ENCODE measurements at places on chromosomes 16 and 17.
A peak's percentile ranks its signal among the peaks of the same experiment; 100 is the strongest.

GRCh38 chr16:75267631-75268264 is 16.3 kb upstream of the BCAR1 start:
- DNase-seq = no peak

DNA sequence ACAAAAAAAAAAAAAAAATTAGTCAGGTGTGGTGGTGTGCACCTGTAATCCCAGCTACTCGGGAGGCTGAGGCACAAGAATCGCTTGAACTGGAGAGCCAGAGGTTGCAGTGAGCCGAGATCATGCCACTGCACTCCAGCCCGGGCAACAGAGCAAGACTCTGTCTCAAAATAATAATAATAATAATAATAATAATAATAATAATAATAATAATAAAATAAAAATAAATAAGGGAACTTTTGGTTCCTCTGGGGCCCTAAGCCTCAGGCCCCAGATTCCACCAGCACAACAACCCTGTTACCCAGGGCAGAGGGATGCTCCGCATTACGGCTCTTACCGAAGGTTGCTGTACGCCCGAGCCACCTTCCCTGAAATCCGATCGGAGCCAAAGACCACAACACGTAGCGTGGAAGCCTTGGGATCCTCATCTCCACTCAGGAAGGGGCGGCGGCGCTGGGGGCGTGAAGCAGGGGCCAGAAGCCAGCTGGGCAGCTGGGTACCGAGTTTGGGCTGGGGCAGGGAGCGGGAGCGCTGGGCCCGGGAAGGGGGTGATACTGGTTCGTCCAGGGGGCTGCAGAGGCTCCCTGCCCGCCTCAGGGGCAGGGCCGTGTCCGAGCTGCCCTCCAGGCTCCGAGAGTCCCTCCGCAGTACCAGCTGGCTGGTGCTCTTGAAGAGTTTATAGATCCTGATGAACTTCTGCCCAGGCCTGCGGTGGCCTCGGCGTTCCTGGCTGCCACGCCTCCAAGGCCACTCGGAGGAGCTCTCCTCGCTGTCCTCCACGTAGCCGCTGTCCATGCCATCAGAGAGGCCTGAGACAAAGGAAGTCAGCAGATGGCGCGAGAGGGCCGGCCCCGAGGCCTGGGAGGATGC is 20.6 kb upstream of the PIK3R6 start:
- peak; percentile 7 for DNase-seq

DNA sequence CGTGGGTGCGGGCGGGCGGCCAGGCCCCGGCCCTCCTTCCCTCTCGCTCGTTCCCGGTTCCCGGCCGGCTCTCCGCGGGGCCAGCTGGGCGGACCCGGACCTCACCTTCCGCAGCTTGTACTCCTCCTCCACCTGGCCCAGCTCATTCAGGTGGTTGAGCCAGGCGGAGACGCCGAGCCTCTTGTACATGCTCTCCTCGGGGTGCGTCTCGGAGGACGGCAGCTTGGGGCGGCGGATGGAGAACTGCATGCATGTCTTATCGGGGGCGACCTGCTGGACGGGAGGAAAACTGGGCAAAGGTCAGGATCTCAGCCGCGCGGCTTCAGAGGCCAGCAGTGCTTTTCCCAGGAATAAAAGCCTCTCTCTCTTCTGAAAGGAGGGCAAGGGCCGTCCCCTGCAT is 85.4 kb downstream of the TBC1D16 start:
- DNase-seq = no peak

DNA sequence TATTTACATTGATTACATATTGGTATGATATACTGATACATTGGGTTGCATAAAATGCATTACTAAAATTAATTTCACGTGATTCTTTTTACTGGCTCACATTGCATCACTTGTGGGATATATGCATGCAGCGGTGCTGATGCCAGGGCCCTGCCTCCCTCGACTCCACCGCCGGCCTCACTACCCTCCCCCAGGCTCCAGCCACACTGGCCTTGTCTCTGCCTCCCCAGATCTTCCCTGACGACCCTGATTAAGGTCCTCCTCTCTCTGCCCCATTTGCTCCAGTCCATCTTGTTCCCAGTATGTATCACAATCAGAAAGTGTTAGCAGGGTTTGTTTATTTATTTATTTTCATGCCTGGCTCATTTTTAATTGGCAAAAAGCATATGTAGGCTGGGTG is 306.8 kb downstream of the FOXL1 start:
- no peak for DNase-seq

- DNase-seq = no peak
Observed at GRCh38 chr17:74474043-74474792, 7.8 kb downstream of the CD300A start.

- no peak for DNase-seq
Observed at GRCh38 chr17:4664230-4664629, 22.8 kb upstream of the ALOX15 start.

- no peak for DNase-seq
Observed at GRCh38 chr17:65163990-65164495, 26.9 kb downstream of the RGS9 start.

DNA sequence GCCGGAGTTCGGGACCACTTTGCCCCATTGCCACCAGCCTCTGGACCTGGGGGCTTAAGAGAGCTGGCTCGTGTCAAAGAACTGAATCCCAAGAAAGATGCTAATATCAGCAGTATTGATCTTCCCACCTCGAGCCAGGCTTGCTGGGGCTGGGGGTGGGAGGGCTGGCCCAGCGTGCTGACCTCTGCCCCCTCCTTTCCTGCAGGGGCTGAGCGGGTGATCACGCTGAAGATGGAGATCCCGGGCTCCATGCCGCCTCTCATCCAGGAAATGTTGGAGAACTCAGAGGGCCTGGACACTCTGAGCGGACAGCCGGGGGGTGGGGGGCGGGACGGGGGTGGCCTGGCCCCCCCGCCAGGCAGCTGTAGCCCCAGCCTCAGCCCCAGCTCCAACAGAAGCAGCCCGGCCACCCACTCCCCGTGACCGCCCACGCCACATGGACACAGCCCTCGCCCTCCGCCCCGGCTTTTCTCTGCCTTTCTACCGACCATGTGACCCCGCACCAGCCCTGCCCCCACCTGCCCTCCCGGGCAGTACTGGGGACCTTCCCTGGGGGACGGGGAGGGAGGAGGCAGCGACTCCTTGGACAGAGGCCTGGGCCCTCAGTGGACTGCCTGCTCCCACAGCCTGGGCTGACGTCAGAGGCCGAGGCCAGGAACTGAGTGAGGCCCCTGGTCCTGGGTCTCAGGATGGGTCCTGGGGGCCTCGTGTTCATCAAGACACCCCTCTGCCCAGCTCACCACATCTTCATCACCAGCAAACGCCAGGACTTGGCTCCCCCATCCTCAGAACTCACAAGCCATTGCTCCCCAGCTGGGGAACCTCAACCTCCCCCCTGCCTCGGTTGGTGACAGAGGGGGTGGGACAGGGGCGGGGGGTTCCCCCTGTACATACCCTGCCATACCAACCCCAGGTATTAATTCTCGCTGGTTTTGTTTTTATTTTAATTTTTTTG is 8.5 kb downstream of the GJD3 start:
- no peak for DNase-seq

DNA sequence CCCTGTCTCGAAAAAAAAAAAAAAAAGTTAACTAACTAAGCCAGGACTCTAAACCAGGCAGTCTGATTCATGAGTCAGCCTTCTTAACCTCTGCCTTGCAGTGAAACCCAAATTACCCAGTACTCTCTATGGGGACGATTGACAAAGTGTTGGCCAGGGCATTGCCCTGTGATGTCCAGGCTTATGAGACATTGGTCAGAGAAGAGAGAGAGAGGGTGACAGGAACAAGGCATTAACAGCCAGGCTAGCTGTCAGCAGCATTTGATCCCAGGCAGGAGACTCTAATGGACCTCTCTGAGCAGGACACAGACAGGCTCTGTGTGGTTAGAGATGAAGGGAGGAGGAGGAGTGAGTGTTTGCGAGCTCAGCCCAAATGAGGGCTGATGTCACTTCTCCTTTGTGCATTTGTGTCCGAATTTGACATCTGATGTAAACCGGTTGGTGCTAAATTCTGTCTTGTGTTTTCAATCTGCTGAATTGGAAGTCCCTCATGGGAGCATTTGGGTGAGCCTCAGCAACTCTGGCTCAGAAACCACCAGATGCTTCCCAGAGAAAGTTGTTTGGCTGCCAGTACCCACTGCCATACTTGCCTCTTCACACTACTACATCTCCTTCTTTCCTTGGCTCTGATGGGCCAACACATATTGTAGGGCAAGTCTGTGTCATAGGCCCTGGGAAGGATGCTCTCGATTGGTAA is 4.3 kb upstream of the MYL4 start:
- DNase-seq = no peak

- no peak for DNase-seq
Observed at GRCh38 chr17:40903129-40903847, 18.2 kb upstream of the KRT20 start.

- no peak for DNase-seq
Observed at GRCh38 chr17:55632893-55633292, 89.8 kb downstream of the TMEM100 start.

DNA sequence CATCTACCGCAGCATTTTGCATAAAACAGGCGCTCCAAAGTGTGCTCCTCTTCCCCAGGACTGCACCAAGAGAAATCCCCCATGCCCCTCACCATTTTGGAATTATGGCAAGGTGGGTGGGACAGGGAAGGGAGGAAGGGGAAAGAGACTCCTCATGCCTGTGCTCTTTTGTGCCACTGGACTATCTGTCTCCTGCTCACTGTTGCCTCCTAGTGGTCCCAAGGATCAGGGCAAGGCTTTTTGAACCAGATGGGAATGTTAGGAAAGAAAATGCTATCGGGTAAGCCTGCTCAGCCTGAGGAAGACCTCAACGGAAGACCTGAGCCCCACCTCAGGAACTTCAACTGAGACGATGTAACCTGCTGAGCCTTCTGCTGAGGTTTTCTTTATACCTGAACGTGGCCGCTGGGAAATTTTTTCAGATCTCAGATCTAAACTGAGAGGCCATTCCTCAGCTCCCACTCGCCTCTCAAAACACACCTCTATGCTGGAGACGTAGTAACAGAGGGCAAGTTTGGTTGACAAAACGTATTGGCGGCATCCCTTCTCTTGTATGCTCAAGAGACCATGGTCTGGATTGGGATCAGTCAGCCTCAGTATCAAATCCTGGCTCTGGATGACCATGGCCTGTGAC is 58.3 kb downstream of the SPACA3 start:
- peak; percentile 21 for DNase-seq

GRCh38 chr17:29177541-29177870 is 2.7 kb downstream of the MYO18A start:
- no peak for DNase-seq

- DNase-seq = peak; percentile 51
Observed at GRCh38 chr16:4272114-4272956, 488 bp downstream of the TFAP4 start.

GRCh38 chr17:35849469-35850348 is 19.0 kb downstream of the HEATR9 start:
- DNase-seq = peak; percentile 76

DNA sequence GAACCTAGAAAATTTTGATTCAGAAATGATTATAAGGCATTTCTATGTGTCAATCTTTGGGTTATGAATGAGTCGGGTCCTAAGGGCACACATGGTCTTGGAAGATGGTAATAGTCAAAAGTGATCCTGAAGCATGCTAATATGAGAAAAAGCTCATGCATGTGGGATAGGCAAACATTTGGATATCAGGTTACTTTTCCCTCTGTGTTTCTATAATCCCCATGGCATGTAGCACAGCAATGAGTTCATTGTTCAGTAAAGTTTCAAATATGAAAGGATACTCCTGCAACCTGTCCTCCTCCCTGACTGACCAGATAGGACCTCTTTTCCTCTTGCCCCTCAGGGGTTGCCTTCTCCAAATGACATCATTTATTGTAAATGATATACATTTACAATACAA is 249.9 kb upstream of the MON1B start:
- DNase-seq = no peak

GRCh38 chr17:37750768-37751475 is 6.1 kb upstream of the HNF1B start:
- no peak for DNase-seq

DNA sequence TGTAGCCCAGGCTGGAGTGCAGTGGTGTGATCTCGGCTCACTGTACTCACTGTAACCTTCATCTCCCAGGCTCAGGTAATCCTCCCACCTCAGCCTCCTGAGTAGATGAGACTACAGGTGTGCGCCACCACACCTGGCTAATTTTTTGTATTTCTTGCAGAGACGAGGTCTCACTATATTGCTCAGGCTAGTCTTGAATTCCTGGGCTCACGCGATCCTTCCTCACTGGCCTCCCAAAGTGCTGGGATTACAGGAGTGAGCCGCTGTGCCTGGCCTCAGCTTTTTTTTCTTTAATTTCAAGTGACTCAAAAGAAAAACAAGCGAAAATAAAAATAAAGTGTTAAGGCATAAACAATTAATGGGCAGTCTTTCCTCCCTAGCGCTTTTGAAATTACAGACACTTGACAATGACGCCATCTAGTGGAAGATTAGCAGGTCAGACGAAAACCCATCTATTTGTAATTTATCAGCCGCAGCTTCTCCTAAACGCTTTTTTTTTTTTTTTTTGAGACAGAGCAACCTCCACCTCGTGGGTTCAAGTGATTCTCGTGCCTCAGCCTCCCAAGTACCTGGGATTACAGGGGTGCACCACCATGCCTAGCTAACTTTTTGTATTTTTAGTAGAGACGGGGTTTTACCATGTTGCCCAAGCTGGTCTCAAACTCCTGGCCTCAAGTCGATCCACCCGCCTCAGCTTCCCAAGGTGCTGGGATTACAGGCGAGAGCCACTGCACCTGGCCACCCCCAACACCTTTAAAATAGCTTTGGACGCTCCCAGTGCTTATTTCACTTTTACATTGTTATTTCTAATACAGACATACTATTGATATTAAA is 28.1 kb upstream of the PECAM1 start:
- peak; percentile 80 for DNase-seq

DNA sequence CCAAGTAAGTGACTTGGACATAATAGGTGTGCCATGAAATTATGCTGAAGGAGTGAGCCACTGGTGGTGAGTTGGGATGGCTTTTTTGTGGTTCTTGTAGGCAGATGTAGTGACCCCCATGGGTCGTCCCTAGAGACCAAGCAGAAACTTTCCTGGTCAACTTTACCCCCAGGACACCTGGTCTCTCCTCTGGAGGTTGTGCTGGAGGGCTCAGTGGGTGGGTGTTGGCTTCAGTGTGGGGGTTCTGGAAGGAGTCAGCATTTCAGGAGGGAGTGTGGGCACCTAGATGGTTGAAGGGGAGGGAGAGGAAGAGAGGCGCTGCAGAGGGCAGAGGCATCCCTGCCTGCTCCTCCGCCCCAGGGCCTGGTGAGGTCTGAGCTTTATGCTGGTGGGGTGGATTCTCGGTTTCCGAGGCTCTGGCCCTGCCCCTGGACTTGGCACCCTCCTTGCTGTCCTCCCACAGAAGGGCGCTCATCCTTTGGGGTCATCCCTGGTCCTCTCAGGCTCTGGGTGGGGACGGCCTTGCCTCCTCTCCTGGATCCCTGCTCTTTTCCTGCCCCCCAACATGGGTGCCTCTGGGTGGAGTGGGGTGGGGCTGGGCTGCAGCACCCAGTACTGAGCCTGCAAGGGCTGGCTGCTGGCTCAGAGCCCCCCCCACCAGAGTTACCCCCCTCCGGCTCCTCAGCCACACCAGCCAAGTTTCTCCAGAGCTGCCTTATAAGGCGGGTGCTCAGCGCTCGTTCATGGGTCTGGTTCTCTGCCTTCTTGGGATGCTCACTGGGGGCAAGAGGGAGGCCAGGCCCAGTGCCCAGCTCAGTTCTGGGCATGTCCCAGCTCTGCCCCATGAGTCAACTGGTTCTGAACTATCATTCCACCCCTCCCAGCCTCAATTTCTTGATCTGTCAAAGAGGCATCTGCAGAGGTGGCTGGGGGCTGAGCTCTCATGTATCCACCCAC is 266.8 kb downstream of the SEC14L1 start:
- DNase-seq = no peak

GRCh38 chr16:8642146-8642545 is 20.6 kb downstream of the METTL22 start:
- DNase-seq = no peak

GRCh38 chr17:40134184-40134583 is 6.2 kb upstream of the CASC3 start:
- DNase-seq = no peak

GRCh38 chr17:72719578-72720493 is 372.7 kb downstream of the SLC39A11 start:
- DNase-seq = no peak
